ENCODE measurements at places on chromosomes 2 and 18.
A peak's percentile ranks its signal among the peaks of the same experiment; 100 is the strongest.

DNA sequence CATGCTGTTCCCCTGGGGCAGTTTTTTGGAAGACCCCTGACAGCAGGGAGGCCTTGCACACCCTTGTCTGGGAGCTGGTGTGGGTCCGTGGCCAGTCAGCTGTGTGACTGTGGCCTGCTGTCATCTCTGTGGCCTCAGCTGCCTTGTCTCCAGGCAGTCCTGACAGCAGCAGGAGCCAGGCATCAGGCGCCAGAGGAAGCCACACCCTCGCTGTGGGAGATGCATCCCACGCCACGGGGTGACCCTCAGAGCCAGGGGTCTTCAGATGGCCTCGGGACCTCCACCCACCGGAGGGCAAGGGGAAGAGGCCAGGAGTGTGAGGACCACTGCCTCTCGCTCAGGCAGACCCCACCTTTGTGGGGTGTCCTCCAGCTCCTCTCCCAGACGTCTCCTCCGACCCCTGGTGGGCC, 5.0 kb downstream of the BOK start:
- DNase-seq: no peak

GRCh38 chr2:135685361-135685760, 56.3 kb upstream of the UBXN4 start:
- no peak for DNase-seq

GRCh38 chr18:55000529-55000928, 41.3 kb upstream of the CCDC68 start:
- no peak for DNase-seq

GRCh38 chr2:15591373-15591691, 336 bp upstream of the DDX1 start:
- no peak for DNase-seq

DNA sequence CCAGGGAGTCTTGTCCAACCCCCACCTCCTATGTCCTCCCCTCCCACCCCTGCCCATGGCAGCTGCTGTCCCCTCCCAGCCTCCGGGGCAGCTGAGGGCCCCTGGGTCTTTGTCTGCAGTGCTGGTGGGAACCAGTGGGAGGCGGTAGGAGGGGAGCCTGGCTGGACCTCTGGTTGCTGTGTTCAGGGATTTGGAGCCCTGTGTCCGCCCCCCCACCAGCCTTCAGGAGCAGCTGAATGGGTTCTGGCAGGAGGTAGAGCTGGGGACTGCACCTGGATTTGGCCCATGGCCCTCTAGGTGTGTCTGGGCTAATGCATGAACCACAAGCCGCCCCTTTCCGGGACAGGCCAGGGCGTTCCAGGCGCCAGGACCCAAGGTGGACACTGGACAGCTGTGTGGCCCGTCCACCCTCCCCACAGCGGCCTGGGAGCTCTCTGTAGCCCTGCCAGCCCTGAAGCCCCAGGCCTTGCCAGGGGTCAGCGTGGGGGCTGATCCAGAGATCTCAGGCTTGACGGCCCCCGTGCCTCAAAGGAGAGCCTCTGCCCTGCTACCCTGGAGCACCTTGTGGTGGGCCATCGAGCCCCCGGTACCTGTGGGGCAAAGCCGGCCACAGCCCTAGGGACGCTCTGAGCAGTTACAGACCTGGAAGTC, 25.4 kb downstream of the GPC1 start:
- no peak for DNase-seq

DNA sequence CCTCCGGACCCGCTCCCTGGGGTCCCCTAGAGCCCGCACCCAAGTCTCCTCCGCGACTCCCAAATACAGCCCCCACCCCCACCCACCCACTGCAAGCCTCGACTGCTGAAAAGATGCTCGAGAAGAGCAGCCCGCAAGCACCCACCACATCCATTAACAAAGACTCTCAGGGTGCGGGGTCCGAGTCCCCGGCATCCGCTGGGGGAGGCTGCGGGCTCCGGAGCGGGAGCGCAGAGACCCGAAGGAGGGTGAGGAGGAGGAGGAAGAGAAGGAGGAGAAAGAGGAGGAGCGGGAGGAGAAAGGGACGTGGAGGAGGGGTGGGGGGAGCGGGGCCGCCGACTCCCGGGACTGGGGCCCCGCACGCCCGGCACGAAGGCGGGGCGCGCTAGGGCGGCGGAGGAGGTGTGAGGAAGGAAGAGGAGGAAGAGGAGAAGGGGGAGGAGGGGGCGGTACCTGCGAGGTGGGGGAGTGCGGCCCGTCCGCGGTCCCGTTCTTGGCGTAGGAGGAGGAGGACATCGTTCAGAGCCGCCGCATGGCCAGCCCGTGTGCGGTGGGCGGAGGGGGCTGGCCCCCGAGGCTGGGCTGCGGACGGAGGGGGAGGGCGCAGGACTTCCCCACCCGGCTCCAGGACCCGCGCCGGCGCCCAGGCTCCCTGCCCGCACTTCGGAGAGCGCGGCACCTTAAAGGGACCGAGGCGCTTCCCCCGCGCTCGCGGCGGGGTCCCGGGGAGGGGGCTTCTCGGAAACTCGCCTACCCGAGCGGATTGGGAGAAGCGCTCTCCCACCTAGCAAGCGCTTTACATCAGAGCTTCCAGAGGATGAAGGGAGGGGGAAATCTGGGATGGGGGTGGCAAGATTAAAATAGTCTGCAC, at the start of gene CACNB4:
Gene CACNB4 (minus strand): TSS at position 549 of the 871 bp plus-strand sequence.
- no peak for DNase-seq

- DNase-seq: no peak
These were observed 78.8 kb upstream of the TTN start for GRCh38 chr2:178886006-178886405.

DNA sequence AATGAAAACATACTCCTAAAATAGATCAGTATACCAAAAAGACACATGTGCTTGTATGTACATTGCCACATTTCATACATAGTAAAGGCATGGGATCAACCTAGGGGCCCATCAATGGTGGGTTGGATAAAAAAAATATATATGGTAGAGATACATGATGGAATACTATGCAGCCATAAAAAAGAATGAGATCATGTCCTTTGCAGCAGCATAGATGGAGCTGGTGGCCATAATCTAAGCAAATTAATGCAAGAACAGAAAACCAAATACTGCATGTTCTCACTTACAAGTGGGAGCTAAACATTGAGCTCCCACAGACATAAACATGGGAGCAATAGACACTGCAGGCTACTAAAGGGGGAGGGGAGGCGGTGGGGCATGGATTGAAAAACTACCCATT, 18.6 kb upstream of the NCOA1 start:
- no peak for DNase-seq

DNA sequence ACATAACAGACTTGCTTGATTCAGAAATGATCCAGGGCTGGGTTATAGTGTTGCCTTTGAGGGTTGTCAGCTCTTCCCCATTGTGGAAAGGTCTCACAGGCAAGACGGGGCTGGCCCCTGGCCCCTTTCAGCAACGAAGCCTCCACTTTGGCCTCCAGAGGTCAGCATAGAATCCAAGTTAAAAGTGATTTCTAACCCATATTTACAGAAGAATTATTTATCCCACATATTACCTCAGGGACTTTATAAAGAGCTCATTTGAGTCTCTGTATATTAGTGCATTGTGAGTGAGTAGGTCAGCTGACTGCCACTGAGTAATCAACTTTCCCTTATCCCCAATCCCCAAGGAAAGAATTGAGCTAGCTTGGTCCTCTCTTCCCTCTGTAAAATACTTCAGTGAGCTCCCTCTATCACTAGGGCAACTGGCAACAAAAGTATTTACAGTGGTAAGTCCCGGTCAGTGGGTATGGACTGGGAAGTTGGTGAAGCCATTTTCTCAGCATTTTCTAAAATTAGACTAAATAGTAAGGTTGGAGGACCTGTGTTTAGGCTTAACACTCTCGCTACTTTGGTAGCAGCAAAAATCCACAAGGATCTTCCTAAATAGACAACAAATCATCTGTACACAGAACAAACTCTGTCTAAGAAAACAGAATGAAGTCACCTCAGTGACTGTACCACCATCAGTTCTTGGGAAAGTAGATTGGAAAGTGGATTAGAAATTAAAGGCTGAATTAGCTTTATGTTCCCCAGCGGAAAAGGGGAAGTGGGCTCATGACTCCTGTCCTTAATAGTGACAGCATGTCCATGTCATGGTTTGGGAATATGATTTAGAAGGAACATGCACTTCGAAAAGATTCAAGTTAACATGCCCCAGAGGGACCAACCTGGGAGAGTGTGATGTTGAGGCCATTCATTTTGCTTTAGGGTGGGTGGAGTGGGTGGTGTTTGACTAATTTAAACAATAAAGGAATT, 171.0 kb upstream of the SIX3 start:
- no peak for DNase-seq

DNA sequence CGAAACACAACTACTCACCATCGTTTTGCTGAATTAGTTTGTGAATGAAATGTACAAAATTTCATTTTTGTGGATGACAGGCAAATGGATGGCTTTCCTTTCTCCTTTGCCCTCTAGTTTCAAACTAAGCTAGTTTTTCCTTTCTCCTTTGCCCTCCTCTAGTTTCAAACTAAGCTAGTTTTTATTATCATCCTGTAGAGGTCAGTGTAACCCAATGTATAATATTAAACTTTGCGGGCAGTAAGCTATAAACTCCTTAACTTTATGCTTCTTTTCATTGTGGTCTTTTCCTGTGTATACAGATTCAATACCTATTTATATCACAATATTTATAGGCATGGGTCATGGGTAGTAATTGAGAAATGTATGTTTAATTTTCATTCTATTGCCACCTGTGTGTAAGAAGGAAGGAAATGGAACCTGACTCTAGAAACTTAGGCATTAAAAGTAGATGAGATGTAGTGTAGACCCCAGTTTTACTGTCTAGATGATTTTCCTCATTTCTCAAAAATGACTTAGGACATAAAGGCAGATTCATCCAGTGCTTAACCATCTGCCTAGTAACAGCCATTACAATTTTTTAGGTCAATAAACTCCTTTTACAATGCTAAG, 58.1 kb downstream of the MAP3K19 start:
- no peak for DNase-seq

DNA sequence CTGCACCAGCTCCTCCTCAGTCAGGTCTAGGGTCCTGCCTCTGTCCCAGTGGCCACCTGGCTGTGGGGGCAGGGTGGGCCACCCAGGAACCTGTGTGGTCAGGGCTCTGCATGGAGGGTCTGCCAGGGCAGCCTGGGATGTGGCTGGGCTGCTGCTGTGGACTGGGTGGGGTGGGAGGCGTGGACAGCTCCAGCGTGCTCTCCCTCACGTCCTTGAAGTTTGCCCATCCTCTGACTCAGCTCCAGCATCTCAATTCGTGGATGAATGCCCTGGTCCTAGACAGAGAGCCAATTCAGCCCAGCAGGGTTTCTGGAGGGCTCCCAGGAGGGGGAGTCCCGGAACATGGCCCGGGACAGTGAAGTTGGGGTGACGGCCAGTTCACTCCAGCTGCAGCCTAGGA, 64.3 kb upstream of the EPAS1 start:
- DNase-seq: no peak

GRCh38 chr2:153543635-153544071, 65.1 kb upstream of the RPRM start:
- DNase-seq: no peak

GRCh38 chr2:168050377-168050776, 197.0 kb downstream of the STK39 start:
- no peak for DNase-seq

GRCh38 chr2:177989029-177989885, 83.3 kb downstream of the PDE11A start:
- no peak for DNase-seq

DNA sequence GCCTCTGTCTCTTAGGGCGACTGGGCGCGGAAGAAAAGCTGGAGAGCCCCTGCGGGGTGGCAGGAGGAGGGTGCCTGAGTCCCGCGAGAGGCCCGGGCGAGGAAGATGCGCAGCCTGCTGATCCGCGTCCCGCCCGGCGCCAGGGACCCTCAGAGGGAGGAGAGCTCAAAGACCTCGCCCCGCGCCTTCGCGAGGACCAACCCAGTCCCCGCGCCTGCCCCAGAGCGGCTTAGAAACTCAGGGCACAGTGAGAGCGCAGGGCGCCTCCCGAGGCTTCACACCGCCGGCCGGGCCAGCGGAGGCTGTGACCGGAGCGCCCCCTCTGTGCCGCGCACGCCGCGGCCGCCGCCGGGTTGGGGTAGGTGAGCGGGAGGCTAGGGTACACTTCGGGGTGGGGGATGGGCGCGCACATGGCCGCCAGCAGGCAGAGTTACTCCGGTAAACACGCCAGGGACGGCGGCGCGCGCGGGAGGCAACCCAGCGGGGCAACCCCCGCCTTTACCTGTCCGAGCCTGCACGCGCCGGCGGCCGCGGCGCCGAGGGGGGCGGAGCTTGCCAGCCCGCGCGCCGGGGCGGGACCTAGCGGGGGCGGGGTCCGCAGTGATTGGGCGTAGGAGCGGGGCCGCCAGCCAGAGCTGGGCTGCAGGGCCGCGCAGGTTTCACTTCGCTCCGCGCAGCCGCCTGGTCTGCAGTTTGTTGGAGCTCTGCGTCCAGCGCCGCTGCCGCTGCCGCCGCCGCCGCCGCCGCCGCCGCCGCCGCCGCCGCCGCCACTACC, at the start of gene BCL2L11:
Gene BCL2L11 (plus strand): TSS at position 662 of the 775 bp plus-strand sequence. CDS start 2,832 bp downstream, outside the sequence.
- peak; percentile 89 for DNase-seq

GRCh38 chr18:56255381-56255780, 383.0 kb downstream of the TXNL1 start:
- DNase-seq: no peak

DNA sequence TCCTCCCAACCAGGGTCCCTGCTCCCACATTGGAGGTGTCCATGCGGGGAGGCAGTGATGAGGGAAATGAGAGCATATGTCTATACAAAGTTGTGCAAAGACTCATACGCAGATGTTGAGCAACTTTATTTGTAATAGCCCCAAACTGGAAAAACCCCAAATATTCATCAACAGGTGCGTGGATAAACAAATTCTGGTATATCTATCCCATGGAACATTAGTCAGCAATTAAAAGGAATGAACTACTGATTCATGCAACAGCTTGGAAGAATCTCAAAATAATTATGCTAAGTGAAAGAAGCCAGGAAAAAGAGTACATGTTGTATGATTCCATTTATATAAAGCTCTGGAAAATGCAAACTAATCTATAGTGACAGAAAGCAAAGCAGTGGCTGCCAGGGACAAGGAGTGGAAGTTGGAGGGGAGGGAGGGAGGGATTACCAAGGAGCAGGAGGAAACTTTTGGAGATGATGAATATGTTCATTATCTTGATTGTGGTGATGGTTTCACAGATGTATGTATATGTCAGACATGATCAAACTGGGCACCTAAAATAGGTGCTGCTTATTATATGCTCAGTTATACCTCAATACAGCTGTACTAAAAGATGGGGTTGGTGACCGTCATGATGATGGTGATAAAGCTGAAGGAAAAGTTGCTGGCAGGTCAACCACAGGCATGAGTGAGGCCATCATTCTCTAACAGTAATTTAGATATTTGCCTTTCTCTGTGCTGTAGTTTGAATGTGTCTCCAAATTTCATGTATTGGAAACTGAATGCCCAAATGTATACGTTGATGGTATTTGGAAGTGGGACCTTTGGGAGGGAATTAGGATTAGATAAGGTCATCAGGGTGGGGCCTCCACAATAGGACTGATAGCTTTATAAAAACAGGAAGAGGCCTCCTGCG, 270.9 kb downstream of the CYP26B1 start:
- DNase-seq: no peak

- no peak for DNase-seq
These were observed 46.9 kb upstream of the EFEMP1 start for GRCh38 chr2:55970500-55970899.

- no peak for DNase-seq
These were observed 38.2 kb downstream of the SNRPD1 start for GRCh38 chr18:21650311-21650710.

- DNase-seq: no peak
These were observed 47.1 kb upstream of the UBE2E3 start for GRCh38 chr2:180933332-180933731.

Measured in stimulated activated CD8-positive, alpha-beta memory T cell treated with anti-CD3 and anti-CD28 coated beads, Interleukin-15, amount 100 ng/mL, for 48 hours (primary cell).